ENCODE measurements at places on chromosomes 3 and 15.

DNA sequence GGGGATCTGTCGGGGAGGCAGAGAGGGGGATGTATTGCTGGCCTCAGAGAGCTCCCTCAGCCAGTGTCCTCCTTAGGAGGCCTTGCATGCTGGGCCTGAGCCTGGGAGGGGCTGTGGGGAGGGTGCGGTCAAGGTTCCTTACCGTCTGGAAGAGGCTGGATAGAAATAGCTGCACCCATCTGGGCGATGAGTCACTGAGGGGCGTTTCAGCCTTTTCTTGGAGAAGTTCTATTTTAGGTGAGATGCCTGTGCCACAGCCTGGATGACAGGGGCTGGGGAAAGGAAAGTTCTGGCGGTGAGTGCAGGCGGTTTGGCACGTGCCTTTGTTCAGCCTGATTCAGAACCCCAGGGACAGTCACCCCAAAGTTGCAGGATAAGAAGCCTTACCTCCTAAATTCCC lies 35.7 kb upstream of the APEH start:
- peak; percentile 34 for DNase-seq

DNA sequence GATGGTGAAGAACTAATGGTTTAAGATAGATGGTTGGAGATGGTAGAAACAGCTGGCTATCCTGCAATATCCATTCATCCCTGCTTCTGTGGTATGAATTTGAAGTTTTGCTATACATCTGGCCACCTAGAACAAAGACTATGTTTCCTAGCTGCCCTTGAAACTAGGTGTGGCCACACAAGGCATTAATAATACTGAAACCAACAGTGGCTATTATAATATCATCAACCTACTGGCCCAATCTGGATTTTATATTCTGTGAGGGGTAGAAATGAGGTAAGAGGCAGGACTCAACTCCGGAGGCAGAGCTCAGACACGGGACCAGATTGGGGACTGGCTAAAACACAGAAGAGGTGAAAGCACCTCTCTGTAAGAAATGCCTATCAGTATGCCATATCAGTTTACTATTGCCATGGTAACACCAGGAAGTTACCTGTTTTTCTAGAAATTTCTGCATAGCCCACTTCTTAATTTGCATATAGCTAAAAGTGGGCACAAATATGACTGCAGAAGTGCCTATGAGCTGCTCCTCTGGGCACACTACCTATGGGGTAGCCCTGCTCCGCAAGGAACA lies 8.4 kb downstream of the IFT80 start:
- no peak for DNase-seq

DNA sequence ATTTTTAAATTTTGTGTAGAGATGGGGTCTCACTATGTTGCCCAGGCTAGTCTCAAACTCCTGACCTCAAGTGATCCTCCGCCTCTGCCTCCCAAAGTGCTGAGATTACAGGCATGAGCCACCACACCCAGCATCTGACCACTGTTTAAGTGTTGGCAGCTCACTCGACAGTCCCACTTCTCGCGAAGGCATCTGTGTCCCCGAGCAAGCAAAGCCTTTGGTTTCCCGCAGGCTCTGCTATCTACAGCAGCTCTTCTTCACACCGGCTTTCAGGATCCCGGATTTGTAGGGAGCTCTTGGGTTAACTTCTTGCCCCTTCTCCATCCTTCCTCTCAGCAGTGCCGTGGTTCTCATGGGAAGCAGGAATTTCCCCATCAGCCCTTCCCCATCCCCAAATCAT lies 240.9 kb downstream of the VPS13C start:
- DNase-seq = no peak

DNA sequence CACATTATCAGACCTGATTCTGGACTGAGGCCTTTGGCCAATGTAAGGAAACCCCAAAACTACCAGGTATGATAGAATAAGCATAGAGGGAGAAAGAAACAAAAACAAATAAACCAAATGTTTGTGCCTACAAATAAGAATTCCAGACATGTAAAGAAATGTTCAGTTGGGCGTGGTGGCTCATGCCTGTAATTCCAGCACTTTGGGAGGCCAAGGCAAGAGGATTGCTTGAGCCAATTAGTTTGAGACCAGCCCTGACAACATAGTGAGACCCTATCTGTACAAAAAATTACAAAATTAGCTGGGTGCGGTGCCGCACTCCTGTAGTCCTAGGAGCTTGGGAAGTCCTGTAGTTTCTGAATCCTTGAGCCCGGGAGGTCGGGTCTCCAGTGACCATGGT lies 13.0 kb downstream of the TMEM202 start:
- DNase-seq = no peak

- DNase-seq = peak; percentile 80
Observed at GRCh38 chr3:141875893-141876380, 506 bp upstream of the ATP1B3 start.

GRCh38 chr3:73448041-73448440 lies 176.7 kb downstream of the PDZRN3 start:
- DNase-seq = no peak

- no peak for DNase-seq
Observed at GRCh38 chr3:121809249-121809648, 25.6 kb downstream of the IQCB1 start.

DNA sequence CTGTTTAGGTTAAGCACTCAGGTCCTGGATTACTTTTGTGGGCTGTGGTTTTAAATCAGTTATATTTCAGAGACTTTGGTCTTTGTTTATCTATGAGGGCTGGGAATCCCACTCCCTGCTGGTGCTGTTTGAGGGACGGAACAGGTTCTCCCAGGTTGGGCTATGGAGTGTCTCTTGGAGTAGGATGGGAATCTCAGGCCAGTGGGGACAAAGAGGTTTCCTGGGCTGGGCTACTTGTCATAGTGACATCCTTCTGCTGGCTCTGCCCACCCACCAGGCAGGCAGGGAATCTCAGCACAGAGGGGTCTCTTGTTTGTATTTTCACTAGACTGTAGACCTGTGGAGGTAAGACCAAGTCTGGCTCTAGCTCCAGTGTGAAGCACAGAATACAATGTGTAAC lies 47.2 kb upstream of the UBE3A start:
- no peak for DNase-seq

GRCh38 chr3:28841441-28841840 lies 439.4 kb upstream of the RBMS3 start:
- no peak for DNase-seq

GRCh38 chr15:83656943-83657528 lies 3.1 kb downstream of the ADAMTSL3 start:
- DNase-seq = no peak

- peak; percentile 88 for DNase-seq
Observed at GRCh38 chr3:66276705-66277274, 56.0 kb downstream of the SLC25A26 start.

GRCh38 chr3:29353807-29354206 lies 72.9 kb downstream of the RBMS3 start:
- DNase-seq = no peak

- no peak for DNase-seq
Observed at GRCh38 chr15:58164926-58165325, 26.7 kb downstream of the AQP9 start.

DNA sequence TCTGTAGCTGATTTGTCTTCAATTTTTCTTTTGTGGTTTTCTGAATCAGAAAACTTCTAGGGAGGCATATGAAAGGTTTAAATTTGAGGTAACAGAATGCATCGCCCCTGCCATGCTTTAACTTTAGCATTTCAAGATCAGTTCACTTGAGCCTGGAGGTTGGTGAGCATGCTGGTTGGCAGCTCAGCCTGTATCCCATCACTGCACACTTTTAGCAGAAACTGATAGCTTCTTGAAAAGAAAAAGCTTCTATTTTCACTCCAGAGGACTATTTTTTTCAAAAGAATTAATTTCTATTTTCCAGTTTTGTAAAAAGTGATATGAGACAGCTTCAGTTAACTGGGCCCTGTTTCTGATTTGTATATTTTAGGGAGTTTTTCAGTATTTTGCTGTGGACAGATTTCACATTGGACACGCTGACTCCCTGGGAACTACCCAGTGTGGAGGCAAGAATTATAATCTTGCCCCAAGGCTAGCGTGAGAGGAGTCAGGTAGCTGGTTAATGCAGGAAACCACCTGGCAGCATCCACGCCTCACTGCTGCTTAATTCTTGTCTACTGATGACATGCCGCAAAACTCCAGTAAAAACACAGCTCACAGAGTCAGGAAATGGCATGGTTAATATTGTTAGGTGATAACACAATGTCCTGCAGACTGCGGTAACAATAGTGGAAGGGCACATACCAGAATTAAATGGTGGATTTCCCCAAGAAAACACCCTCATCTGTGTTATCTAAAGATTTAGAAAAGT lies 71.4 kb downstream of the DUT start:
- peak; percentile 63 for DNase-seq

- DNase-seq = no peak
Observed at GRCh38 chr3:161284989-161285388, 63.9 kb downstream of the NMD3 start.

DNA sequence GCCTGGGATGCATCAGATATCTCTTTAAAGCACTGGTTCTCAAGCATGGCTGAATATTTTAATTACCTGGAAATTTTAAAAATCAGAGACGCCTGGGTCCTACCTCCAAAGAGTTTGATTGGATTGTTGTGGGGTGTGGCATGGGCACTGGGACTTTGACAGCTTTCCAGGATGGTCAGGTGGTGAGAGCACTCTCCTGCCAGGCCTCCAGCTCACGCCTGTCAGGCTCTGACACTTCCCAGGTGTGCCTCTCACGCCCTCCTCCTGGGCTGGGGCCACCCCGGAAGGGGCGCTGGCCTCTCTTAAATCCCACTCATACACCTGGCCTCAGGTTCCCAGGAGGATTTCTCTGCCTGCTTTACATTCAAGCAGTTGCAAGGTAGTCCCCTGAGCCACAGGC lies 48.5 kb downstream of the AMOTL2 start:
- DNase-seq = no peak

- no peak for DNase-seq
Observed at GRCh38 chr15:58322253-58322652, 109.5 kb upstream of the LIPC start.

GRCh38 chr3:58355179-58355578 lies 22.5 kb downstream of the PXK start:
- DNase-seq = no peak

DNA sequence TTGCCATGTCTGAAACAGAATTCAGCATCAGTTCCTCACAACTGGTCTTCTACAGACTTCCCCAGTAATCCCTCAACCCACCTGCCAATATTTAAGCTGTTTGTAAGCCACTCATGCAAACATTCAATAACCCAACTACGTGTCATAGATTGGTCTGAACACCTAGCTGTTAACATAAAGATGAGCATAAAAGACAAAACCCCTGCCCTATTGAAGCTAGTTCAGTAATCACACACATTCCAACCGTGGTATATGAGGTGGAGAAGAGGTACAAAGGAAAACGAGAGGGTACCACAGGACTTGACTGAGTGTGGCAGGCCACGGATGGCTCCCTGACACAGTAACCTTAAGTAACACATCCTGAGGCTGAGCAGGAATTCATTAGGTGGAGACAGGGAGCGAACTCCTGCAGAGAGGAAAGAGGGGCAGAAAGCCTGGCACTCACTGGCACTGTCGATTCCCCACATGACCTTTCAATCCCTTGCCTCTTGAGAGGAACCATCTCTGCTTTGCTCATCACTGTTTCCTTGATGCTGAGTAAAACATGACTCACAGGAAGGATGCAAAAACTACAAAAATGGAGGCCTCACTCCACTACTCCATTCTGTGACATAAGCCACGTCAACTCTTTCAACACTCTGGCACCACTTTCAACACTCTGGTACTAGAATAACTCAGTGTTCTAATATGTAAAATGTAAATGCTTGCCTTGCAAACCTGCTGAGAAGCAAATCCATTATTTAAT lies 31.3 kb downstream of the RPN1 start:
- peak; percentile 93 for DNase-seq

GRCh38 chr15:89419370-89419984 lies 76.9 kb downstream of the RHCG start:
- DNase-seq = peak; percentile 52

GRCh38 chr3:4426782-4427344 lies 40.2 kb downstream of the SUMF1 start:
- DNase-seq = peak; percentile 92

DNA sequence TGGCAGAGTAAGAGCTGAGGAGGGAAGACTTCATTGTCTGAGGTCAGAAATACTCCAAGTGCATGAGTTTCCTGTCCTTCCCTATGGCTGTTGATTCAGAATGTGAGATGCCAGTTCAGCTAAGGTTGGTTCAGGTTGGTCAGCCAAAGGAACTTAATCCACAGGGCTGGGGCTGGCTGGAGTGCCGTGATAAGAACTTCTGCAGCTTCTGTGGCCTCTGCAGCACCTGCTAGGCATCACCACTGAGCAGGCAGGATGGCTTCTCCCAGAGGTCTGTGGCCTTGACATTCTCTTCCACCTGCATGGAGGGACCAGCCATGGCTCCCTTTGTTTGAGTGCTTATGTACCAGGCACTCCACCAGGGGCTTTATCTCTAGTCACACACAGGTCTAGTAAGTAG lies 109.5 kb upstream of the PLXNA1 start:
- DNase-seq = no peak

GRCh38 chr3:182909318-182910040 lies 70.9 kb downstream of the DCUN1D1 start:
- DNase-seq = peak; percentile 42

GRCh38 chr3:11438646-11439045 lies 166.4 kb downstream of the ATG7 start:
- DNase-seq = peak; percentile 59

DNA sequence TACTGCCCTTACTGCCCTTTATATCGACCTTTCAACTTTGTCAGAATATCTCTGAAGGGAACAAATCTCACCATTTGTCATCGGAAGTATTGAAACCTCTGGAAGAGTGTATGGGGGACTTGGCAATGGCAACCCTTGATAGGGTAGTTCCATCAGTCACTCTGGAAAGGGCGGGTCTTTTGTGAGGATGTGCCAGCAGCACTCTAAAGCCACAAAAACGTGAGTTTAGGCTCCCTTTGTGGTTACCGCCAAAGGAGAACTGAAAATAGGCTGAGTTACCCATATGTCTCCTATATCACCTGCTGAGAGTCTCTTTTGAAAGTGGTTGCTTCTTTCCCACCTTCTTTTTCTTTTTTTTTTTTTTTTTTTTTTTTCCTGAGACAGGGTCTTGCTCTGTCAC lies 296.8 kb upstream of the CHRM5 start:
- DNase-seq = no peak

- DNase-seq = no peak
Observed at GRCh38 chr3:60000311-60001105, 950.7 kb upstream of the CFAP20DC start.

DNA sequence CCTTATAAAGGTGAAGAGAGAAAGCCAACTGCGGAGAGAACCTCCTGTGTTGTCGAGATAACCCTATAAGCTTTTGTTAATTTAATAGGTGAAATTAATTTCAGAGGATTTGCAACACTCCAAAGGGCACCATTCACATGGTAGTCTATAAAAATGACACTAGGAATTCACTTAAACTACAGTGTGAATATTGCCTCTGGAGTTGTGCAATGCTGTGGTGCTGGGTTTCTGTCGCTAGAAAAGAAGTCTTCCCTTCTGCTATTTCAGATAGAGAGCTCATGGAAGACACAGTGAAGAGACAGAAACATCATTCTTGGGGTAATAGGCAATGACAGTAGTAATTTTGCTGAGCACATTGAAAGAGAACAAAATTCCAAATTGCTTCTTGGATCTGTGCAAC lies 28.8 kb upstream of the PROK2 start:
- DNase-seq = no peak

- peak; percentile 90 for DNase-seq
Observed at GRCh38 chr3:151445273-151446001, 15.4 kb downstream of the IGSF10 start.

GRCh38 chr3:184016811-184017671 lies 643 bp downstream of the ABCC5 start:
- peak; percentile 58 for DNase-seq

Measured in fibroblast of pulmonary artery (primary cell).